ENCODE measurements at places on chromosomes 2 and 18.

DNA sequence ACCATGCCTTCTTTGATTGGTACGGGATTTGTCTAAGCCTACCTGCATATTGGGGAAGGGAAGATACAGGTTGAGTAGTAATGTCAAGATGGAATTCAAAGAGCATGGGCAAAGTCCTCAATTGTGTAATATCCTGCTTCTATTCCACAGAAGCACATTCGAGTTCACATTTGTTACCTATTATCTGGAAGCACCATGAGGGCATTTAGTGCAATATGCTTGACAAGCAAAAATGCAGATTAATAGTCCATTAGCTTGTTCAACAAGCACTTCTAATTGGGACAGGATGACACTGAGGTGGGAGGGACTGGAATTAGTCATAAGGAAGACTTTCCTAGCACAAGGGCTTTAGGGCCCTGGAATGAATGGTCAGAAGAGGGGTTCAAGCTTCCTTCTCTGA, 40.5 kb downstream of the MYO5B start:
- no peak for DNase-seq

GRCh38 chr18:44731530-44732237, 51.0 kb downstream of the SETBP1 start:
- DNase-seq: no peak

DNA sequence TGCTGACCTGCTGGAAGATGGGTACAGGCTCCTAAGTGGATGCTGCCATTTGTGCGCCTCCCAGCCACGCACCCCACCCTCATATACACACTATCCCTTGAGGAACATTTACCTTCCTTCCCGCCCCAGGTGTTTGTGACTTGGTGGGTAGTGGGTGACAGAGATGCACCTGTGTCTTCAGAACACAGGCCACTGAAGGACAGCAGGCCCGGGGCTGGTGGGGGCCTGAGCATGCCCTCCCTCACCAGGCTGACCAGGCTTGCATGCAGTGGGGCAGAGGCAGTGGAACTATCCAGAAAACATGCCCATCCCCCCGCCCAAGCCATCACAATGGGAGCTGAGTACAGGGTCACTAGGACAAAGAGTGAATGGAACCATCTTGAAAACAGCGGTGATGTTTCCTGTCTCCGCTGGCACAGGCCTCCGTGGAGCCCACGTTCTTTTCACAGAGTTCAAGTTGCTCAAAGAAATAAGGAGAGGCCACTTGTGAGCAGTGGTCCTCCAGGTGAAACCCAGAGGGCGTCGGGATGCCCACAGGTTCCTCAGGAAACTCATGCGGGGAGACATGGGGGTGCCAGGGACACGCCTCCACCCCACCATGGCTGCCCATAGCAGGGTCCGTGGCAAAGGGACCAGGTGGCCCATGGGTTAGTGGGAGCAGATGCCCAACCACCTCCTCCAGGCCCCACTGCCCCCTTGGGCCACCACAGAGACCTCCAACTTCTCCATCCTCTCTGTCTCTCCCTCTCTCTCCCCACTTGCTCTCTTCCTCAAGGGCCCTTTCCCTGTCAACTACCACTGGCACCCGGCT, 90.9 kb downstream of the MALT1 start:
- peak; percentile 55 for DNase-seq

GRCh38 chr2:67208887-67209500, 188.1 kb upstream of the ETAA1 start:
- DNase-seq: no peak
